ENCODE measurements at places on chromosomes 4 and X.
A peak's percentile ranks its signal among the peaks of the same experiment; 100 is the strongest.

GRCh38 chr4:70747874-70748273 lies 26.1 kb downstream of the RUFY3 start:
- DNase-seq = no peak

- no peak for DNase-seq
Measured at GRCh38 chr4:73661646-73662119, 41.4 kb upstream of the RASSF6 start.

GRCh38 chrX:69010339-69010738 lies 154.9 kb downstream of the PJA1 start:
- no peak for DNase-seq

DNA sequence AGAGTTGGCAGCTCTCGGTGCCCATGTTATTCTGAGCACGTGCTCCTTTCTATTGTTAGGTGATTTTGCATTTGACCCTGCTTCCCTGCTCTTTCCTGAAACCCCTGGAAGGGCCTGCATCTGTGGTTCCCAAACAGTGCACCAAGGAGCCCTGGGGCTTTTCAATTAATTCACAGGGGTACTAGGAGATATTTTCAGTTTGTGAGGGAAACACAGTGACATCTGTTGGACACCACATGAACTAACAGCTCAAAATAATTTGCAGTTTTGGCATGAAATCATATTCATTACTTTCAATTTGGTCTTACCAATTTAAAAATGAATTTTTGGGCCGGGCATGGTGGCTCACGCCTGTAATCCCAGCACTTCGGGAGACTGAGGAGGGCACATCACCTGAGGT lies 156.6 kb downstream of the GATB start:
- no peak for DNase-seq

DNA sequence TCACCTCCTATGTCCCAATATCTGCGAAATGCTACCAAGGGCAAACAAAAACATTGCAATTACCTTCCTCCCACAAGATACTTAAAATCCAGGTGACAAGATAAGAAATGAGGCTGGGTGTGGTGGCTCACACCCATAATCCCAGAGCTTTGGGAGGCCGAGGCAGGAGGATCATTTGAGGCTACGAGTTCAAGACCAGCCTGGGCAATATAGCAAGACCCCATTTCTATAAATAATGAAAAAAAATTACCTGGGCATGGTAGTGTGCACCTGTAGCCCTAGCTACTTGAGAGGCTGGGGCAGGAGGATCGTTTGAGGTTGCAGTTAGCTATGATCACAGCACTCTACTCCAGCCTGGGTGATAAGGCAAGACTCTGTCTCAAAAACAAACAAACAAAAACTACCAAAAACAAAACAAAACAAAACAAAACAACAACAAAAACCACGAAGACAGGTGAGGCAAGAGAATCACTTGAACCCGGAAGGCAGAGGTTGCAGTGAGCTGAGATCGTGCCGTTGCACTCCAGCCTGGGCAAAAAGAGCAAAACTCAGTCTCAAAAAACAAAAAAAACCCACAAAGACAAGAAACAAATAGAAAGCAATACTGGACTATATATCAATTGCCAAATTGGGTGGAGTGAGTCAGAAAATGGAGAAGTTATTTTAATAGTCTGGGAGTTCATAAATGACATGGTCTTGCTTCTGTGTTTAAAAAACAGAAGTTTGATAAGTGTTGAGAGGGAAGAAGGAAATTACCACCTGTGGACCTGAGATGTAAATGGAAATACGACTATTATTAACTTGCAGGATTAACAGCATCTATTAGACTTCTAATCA lies 176.5 kb downstream of the FBXW7 start:
- DNase-seq = no peak

DNA sequence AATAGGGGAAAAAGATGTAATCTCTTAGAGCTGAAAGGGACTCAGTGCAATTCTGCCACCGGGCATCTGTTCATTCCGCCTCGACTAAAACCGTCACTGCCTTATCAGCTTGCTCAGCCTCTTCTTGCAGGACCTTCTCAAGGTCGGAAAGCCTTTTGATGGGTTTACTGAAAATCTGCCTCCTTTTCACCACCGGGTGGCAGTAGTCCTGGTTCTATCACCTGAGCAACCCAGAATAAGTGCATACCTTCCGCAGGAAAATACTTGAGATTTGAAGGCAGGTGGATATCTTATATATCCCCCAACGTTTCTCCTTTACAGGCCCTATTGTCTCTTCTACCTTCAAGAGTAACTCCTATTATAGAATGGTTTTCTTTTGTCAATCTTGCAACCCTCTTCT lies 103.4 kb upstream of the PAK3 start:
- DNase-seq = peak; percentile 16

GRCh38 chr4:148007314-148007760 lies 275.4 kb downstream of the ARHGAP10 start:
- peak; percentile 51 for DNase-seq

DNA sequence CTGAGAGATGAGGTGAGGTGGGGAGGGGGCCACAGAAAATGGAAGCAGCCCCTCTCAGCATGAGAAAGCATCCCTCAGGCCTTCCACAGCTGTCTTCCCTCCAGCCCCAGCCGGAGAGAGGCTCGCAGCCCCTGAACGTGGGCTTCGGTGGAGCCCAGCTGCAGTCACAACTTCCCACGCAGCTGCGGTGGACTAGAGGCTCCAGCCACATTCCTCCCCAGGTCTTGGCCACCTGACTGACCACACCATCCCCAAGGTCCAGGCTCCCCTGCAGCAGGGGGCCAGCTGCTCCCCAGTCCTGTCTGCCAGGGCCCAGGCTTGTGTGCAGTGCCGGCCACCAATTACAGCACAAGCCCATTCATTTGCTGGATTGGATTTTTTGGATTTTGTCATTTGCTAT lies 212.3 kb upstream of the BCOR start:
- no peak for DNase-seq

- peak; percentile 83 for DNase-seq
Measured at GRCh38 chr4:80073473-80074008, 512 bp upstream of the ANTXR2 start.

GRCh38 chr4:112517067-112517634 lies 1.2 kb upstream of the NEUROG2 start:
- DNase-seq = no peak

- DNase-seq = peak; percentile 55
Measured at GRCh38 chr4:156968479-156968984, 3.1 kb downstream of the PDGFC start.

GRCh38 chrX:53440621-53441517 lies 6.7 kb upstream of the HSD17B10 start:
- DNase-seq = peak; percentile 90

GRCh38 chrX:7654316-7654715 lies 188.7 kb upstream of the VCX start:
- no peak for DNase-seq

DNA sequence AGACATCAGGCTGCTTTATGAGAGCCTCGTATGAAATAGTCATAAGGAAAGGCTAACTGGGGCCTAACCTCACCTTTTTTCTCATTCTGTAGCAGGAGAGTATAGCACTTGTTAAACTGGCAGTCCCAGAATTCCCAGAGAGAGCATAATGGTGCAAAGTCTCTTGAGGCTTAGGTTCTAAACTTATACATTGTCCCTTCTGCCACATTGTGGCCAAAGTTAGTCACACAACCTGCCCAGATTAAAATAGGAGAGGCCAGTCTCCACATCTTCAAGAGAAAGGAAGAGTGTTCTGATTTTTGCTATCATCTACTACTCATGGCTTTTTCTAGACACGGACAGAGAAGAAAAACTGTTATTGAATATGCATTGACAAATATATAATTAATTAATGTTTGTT lies 1588.9 kb upstream of the PCDH7 start:
- no peak for DNase-seq

- DNase-seq = no peak
Measured at GRCh38 chrX:9825966-9826365, 39.7 kb downstream of the SHROOM2 start.

- DNase-seq = no peak
Measured at GRCh38 chr4:54144661-54145171, 44.8 kb downstream of the GSX2 start.

- no peak for DNase-seq
Measured at GRCh38 chr4:48478273-48478672, 4.9 kb upstream of the SLC10A4 start.

DNA sequence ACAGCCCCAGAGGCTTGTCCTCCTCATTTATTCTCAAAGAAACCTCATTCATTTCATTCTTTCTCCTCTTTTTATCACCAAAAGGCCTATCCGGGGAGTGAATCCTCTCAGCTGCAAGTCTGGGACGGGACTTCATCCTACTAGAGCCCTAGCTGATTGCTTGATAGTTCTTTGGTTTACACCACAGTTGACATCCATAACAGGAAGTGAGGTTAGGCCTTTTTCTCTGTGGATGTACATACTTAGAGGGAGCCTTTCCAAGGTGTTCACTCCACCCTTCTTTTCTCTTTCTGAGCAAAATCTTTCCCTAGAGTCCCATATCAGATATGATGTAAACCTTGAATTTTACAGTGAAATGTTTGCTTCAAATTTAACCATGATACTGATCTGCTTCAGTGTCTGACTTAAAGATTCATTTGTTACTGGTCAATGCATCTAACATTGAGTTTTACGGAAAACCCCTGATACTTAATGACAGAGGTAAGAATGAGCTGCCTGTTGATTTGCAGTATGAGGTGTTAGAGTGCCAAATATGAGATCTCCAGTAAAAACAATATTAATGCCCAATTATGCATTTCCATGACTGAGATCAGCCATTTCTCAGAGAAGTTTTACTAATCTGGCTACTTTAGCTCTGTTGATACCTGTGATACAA lies 16.8 kb upstream of the CXCL5 start:
- no peak for DNase-seq

GRCh38 chr4:117817301-117817700 lies 217.0 kb upstream of the NDST3 start:
- no peak for DNase-seq

DNA sequence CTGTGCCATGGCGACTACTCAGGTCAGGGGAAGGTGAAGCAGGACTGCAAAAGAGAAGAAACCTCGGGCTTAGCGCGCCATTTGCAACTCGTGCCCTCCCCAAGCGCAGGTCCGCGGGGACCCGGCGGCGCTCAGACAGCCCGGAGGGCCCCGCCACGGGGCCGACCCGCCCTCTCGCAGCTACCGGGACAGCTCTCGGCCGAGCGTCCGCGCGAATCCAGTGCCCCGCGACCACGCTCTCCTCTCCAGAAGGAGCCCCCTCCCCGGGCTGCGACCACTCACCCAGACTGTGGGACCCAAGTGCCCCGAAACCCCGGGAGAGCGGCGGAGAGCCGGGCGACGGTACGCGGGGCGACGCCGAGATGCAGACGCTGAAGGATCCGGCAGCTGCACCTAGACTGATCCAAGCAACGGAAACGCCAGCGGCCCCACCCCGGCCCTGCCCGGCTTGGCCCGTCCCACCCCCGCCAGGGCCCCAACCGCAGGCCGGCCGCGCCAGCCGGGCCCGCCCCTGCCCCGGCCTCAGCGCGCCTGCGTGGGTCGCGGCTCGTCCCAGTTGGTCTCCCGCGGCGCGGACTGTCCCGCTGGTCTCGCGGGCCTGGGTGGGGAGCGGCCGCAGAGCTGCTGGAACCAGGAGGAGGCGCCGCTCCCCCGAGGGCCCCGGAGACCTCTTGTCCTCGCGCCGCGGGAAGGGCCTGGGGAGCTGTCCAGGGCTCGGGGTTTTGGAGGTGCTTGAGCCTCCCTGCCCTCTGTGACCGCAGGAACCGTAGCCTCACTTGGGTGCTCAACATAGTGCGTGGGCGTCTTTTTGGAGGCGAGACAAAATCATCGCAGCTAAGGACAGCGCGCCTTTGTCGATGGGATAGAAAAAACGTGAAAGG lies at the start of gene ANXA5:
Gene ANXA5 (minus strand): TSS at position 400 of the 881 bp plus-strand sequence. CDS start 391 bp downstream, at position 9.
- DNase-seq = peak; percentile 83

DNA sequence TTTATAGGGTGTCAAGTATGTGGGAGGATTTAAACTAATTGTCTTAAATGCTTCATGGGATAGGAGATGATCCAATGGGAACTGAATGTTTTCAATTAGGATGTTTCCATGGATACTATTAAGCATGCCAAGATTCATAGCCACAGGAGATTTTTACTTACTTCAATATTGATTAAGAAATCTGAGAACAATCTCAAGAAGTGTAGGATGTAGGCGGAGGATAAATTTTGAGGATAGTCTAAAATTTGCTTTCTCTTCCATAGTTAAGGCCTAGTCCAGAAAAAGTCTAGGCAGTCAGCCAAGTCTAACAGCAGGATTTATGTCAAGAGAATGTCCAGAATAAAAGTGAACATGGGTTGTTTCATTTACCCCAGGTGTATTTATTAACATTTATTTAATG lies 32.8 kb downstream of the REPS2 start:
- no peak for DNase-seq

GRCh38 chr4:16289897-16290554 lies 63.8 kb upstream of the TAPT1 start:
- DNase-seq = peak; percentile 3

- no peak for DNase-seq
Measured at GRCh38 chr4:2578106-2578505, 41.7 kb downstream of the FAM193A start.

GRCh38 chr4:181143250-181143854 lies 1099.8 kb upstream of the TENM3 start:
- peak; percentile 28 for DNase-seq

GRCh38 chr4:82814034-82814433 lies 15.4 kb upstream of the SCD5 start:
- no peak for DNase-seq

GRCh38 chrX:149494844-149495565 lies 10.1 kb downstream of the IDS start:
- no peak for DNase-seq

DNA sequence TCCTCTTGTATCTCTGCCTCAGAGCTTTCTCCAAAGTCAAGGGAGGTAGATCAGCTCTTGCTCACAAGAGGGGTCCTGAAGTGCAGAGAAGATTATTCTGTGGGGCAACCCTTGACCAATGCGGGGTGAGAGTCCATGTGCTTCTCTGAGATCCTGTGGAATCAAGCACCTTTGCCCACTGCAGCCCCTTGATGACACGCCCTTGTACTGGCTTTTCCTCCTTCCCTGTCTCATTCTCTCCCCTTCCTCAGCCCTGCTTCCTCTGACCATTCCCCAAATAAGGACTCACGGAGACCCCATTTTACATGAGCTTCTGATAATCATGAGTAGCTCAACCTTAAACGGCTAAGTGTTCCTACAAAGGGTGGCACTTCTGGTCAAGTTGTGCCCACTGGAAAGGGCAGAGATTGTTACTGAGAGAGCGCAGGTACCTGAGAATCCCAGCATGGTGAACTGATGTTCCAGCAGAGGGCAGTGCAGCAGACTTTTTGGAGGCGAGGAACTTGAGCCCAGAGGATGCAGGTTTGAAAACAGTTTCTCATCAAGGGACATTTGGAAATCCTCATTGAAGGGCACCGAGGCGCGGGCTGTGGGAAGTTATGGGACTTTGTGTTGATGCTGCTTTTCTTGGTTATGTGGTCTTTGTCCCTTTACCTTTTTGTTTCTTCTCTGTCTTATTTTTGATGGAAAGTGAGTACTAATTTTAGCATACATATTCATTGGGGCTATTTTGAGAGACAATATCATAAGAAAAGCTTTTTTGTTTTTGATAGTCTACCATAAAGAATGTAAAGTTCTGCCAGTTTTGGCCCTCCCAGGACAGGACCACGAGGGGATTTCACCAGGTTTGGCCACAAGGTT lies 201.3 kb downstream of the RBM46 start:
- DNase-seq = peak; percentile 13

GRCh38 chr4:173013232-173013930 lies 155.2 kb upstream of the GALNT7 start:
- DNase-seq = peak; percentile 47

Data from HL-60 (cell line).